HepG2 (cell line): ENCODE measurements at places on chromosomes 7 and 10.

GRCh38 chr10:110739811-110740271 lies 95.7 kb downstream of the RBM20 start:
- DNase-seq = peak; percentile 90

DNA sequence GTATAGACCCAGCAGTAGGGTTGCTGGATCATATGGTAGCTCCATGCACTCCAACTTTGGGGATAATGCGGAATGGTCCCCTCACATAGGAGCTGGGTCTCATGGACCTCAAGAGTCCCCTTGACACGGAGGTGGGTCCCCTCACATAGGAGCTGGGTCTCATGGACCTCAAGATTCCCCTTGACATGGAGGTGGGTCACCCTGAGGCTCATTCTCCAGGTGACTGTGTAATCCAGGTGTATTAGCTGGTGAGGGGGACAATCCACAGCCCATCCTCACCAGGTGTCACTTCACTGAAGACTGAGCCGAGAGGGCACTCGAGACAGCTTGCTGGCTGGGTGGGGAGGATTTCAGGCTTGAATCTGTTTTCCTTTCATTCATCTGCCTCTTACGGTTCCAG lies 121.9 kb downstream of the PTPN20 start:
- DNase-seq = no peak

- DNase-seq = no peak
Observed at GRCh38 chr10:118594392-118595063, 920 bp downstream of the PRLHR start.

- DNase-seq = no peak
Observed at GRCh38 chr10:68032113-68032512, 43.0 kb downstream of the HERC4 start.

GRCh38 chr7:76411626-76412025 lies 2.1 kb upstream of the SSC4D start:
- DNase-seq = no peak

- no peak for DNase-seq
Observed at GRCh38 chr10:124716369-124716768, 27.8 kb downstream of the FAM53B start.

- DNase-seq = no peak
Observed at GRCh38 chr7:148807436-148807835, 76.7 kb downstream of the EZH2 start.

- no peak for DNase-seq
Observed at GRCh38 chr7:1912593-1913465, 242.8 kb downstream of the ELFN1 start.

GRCh38 chr10:44749151-44749550 lies 162.0 kb upstream of the TMEM72 start:
- DNase-seq = no peak

GRCh38 chr10:77406764-77407430 lies 230.7 kb downstream of the KCNMA1 start:
- no peak for DNase-seq

GRCh38 chr7:25968205-25968993 lies 183.6 kb upstream of the NFE2L3 start:
- no peak for DNase-seq
